ENCODE measurements at places on chromosomes 7 and 10.

DNA sequence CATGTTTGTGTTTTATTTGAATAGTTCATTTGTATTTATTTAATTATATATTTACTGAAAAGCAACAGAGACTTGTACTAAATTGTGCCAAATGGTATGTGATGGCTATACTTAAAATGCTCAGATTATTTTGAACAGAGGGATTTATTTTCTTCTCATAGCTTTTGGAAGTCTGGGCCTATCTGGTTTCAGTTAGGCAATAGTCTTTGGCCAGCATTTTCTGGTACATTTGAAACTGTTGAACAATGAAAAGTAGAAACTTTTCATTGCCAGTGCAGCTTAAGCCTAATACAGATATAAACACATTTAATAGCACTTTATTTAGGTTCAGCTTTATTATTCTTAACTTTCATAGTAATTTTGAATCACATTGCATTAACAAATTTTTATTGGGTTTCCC lies 188.0 kb downstream of the TAX1BP1 start:
- no peak for DNase-seq

DNA sequence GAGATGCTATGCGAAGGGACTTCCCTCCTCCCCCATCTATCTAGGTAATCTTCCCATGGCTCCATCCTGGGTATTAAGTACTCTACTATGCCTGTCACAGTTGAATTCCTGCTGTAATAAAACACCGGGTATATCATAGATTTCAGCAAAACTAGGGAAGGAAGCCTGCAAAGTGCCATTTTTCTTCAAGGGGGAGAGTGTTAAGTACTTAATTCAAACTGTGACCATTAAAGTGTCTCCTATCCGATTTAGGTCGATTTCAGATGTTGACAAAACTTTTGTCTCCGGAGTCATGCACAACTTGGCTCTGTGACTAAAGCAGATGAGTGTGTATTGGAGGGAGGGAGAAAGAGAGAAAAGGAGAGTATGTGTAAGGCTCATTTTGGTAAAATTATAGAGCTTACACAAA lies 4.6 kb downstream of the HOXA4 start:
- DNase-seq = no peak

- no peak for DNase-seq
Observed at GRCh38 chr7:36949711-36950600, 225.7 kb upstream of the AOAH start.

DNA sequence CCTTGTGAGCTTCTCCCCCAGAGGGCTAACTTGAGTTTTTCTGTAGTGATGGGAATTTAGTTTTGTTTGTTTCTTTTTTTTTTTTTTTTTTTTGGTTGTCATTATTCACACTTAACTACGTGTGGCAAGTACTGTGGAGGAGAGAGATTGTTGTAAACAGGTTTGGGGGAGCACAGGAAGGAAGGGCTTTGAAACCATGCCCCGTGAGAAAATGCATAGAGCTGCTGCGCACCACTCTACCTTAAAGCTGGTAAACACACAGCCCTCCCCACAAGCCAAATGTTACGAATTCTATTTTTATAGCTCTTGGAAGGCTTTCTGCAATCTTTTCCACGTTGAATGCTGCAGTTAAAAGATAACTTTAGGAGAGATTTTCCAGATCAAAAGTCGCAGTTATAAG lies 76.2 kb downstream of the ZNF22 start:
- DNase-seq = no peak

DNA sequence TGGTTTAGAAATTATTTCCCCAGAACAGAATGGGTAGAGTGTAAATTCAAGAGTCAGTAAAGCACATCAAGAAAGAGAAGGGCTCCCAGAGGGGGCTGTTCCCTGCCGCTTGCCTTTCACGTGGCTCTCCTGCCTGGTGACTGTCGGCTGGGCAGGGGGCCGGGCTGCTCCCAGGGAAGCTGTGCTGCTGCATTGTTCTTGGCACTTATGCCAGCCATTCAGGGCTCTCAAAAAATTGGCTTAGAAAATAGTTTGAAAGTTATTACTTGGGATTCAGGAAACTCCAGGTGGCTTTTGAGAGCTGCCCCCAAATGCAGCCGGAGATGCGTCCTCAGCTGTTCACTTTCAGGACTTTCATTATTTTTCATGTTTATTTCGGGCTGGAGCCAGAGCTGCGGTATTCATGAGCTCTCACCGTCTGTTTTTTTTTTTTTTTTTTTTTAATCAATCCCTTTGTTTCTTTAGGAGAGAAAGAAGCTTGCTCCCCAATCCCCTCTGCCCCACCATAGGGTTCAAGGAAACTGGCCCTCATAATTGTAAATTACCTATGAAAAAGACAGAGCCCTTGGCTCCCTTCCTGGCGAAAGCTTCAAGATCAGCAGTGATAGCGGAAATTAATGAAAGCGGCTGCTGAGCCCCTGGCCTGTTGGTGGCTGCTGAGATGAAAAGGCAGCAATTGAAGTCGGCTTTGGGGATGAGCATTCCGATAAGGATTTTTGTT lies 94.1 kb downstream of the SORCS3 start:
- no peak for DNase-seq
